ENCODE measurements at places on chromosomes 2 and 18. TPM values are rescaled to one million over a fixed set of nuclear protein-coding genes. Genes with fewer than 3 reads are reported as not detected.

DNA sequence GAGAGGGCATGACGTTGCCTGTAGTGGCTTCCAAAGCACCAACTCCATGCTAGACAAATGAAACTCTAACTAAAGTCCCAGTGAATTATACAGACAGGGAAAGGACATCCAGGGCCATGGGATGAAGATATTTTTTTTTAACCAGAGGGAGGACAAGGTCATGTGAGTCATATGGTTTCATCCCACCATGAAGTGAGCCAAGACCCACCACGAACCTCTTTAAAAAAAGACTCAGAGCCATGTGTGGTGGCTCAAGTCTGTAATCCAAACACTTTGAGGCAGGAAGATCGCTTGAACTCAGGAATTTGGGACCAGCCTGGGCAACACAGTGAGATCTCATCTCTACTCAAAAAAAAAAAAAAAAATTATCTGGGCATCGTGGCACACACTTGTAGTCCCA, 115.2 kb downstream of the LIPG start:
- H3K4me1 ChIP-seq = no peaks in the 10 kb centered on the region
- no peak overlapping the region for H3K4me3 ChIP-seq

- H3K4me1 ChIP-seq = no peaks in the 10 kb centered on the region
- peak overlapping the region; percentile 78 for H3K4me3 ChIP-seq
- DNase-seq = no peak
- H3K36me3 ChIP-seq = no peaks in the 10 kb centered on the region
These were observed 24.4 kb downstream of the PSD4 start for GRCh38 chr2:113198048-113198789.

DNA sequence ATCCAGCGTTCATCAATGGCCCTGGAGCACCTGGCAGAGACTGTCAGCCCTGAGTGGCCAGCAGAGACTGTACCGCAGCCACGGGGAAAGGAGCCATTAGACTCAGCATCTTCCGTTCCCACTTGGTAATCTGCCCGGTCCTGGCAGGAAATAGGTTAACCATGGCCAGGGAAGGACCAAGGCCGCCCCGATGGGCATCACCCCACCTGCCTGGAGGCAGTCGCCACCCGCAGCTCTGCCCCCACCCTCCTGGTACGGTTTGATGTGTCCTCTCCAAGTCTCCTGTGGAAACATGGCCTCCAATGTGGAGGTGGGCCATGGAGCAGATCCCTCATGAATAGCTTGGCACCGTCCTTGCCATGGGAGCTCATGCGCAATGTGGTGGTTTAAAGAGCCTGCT, 75.3 kb downstream of the RTP5 start:
- no peaks in the 10 kb centered on the region for H3K36me3 ChIP-seq
- H3K4me1 ChIP-seq = no peaks in the 10 kb centered on the region
- H3K27me3 ChIP-seq = no peaks in the 10 kb centered on the region
- DNase-seq = peak; percentile 37
- no peak overlapping the region for H3K4me3 ChIP-seq
- H3K27ac ChIP-seq = no peak overlapping the region

DNAH6 gene
- total RNA-seq = 3.0 TPM

DNA sequence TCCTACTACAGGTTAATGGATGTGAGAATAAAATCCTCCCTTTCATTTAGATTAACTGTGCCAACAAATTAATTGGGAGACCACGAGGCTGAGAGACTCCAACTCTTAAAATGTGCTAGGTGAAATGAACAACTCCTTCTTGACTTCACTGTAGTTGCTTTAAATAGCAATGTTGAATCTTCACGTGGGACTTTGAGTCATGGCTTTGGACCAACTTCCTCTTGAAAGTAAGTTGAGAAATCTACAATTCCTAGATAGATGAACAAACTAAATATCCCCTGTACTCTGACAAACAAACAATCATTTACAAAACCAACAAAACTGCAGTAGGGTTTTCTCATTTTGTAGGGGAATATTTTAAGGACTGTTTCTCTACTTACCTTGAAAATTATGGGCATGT, 291.9 kb upstream of the SPRED2 start:
- no peaks in the 10 kb centered on the region for H3K4me1 ChIP-seq
- H3K27ac ChIP-seq = no peak overlapping the region
- H3K36me3 ChIP-seq = no peaks in the 10 kb centered on the region
- no peak for DNase-seq
- no peak overlapping the region for H3K4me3 ChIP-seq
- H3K27me3 ChIP-seq = no peaks in the 10 kb centered on the region

DNA sequence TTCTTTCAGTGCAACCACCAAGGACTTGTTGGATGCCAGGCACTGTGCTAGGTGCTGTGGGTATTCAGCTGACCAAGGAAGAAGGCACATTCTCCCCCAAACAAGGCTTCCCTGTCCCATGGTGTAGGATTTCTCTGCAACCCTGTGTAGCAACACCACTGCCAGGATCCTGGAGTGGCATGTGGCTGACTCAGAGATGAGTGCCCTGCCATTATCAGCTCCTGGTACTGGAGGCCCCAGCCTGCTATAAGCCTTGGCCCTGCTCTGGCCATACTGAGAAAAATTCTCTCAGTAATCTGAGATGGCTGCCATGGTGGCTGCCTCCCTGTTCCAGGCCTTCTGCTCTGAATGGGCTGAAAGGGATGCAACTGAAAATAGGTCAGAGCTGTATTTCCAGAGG, 4.3 kb downstream of the SMYD5 start:
- H3K4me1 ChIP-seq = no peaks in the 10 kb centered on the region
- H3K27me3 ChIP-seq = no peaks in the 10 kb centered on the region
- no peak overlapping the region for H3K27ac ChIP-seq
- no peak for DNase-seq
- no peak overlapping the region for H3K4me3 ChIP-seq

GRCh38 chr2:134379293-134379692, 125.4 kb downstream of the MGAT5 start:
- no peaks in the 10 kb centered on the region for H3K4me1 ChIP-seq
- no peak overlapping the region for H3K27ac ChIP-seq
- H3K36me3 ChIP-seq = no peaks in the 10 kb centered on the region
- DNase-seq = no peak
- H3K4me3 ChIP-seq = no peak overlapping the region

- no peak overlapping the region for H3K27ac ChIP-seq
- no peaks in the 10 kb centered on the region for H3K36me3 ChIP-seq
- H3K27me3 ChIP-seq = no peaks in the 10 kb centered on the region
- DNase-seq = no peak
- H3K4me3 ChIP-seq = no peak overlapping the region
These were observed 311.8 kb downstream of the FBXO15 start for GRCh38 chr18:73835656-73836364.

GRCh38 chr2:127575185-127575765, 39.8 kb downstream of the MYO7B start:
- no peak overlapping the region for H3K27ac ChIP-seq
- no peak overlapping the region for H3K4me3 ChIP-seq
- DNase-seq = no peak
- no peaks in the 10 kb centered on the region for H3K36me3 ChIP-seq
- no peaks in the 10 kb centered on the region for H3K27me3 ChIP-seq
- H3K4me1 ChIP-seq = no peaks in the 10 kb centered on the region

GRCh38 chr2:199989822-199990221, 34.4 kb downstream of the MAIP1 start:
- H3K36me3 ChIP-seq = no peaks in the 10 kb centered on the region
- H3K4me3 ChIP-seq = no peak overlapping the region
- no peaks in the 10 kb centered on the region for H3K27me3 ChIP-seq
- DNase-seq = no peak

TRIM54 gene
- 0.66 TPM for total RNA-seq

GRCh38 chr18:72833471-72833870, 34.3 kb downstream of the NETO1 start:
- no peaks in the 10 kb centered on the region for H3K27me3 ChIP-seq
- H3K27ac ChIP-seq = no peak overlapping the region
- no peak for DNase-seq
- H3K4me1 ChIP-seq = no peaks in the 10 kb centered on the region
- H3K4me3 ChIP-seq = no peak overlapping the region
- no peaks in the 10 kb centered on the region for H3K36me3 ChIP-seq

NEURL3 gene
- 4.3 TPM for total RNA-seq

All from breast epithelium (tissue), 4 donors.